ENCODE measurements at places on chromosomes 5 and 9.

GRCh38 chr5:53321073-53321472, 159.4 kb upstream of the FST start:
- DNase-seq, result no peak

DNA sequence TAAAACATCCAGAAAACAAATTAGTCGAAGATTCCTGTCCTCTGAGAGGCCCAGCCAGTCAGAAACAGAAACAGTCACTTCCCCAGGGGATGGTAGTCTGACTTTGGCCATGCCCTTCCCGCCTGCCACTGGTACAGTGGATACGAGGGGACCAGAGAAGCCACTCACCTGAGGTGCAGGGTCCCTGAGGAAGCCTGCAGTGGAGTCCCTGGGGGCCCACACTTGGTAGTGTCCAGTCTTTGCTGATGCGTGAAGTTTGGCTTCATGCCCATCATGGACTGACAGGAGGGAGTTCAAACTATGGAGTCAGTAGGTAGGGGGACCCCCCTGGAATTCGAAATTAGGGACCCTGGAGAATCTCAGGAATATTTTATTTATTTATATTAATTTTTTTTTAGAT, 147.5 kb downstream of the DAB2IP start:
- no peak for DNase-seq

DNA sequence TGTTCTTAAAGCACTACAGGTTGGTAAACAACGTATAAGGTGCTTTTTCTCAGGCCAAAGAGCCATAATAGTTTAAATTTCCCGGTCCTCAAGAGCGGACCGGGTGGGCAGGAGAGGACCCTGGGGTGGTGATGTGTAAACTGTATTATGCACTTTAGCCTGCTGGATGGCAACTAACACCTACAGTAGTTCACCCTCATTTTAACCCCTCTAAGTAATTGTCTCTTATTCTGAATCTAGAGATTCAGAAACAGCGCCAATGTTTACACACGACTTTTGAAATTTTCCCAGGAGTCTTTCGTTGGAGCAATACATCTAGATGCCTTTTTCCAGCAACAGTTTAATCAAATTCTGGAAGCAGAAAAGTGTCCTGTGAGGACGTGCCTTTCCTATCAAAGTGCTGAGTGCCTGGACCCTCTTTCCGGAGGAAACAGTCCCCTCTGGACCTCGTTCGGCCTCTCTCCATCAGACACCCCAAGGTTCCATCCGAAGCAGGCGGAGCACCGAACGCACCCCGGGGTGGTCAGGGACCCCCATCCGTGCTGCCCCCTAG, 676 bp upstream of the OCLN start:
- DNase-seq, result no peak

DNA sequence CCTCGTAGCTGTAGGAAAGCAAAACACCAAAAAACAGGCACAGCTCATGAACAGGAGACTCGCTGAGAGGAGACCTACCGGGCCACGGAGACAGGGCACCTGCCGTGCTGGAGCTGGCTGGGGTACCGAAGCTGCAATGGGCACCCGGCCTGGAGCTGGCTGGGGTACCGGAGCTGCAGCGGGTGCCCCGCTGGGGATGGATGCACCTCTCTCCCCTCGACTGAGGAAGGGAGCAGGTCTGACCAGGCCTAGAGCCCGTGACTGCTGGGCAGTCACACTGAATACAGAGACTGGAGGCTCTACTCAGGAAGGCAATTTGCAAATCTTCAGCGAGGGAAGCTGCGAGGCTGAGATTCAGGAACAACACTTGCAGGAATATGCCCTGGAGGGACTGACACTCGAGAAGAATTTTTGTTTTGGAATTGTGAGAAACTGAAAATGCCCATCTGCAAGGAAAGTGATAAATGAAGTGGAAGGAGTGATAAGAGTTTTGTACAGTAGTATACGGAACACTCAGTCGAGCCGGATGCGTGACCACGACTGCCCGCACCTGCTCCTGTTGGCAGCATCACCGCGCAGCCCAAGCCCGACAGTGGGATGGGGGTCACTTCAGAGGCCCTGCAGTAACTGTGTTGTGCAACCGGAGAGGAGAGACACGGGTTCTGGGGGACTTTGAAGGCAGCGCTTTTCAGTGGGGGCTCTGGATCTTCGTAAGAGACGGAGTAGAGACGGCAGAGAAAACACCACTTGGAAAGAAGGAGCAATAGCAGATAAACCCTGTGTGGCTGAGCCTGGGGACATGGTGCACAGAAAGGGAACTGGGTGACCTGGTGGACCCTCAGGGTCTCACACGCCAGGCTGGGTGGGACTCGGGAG, 27.9 kb upstream of the LPCAT1 start:
- DNase-seq, result no peak

DNA sequence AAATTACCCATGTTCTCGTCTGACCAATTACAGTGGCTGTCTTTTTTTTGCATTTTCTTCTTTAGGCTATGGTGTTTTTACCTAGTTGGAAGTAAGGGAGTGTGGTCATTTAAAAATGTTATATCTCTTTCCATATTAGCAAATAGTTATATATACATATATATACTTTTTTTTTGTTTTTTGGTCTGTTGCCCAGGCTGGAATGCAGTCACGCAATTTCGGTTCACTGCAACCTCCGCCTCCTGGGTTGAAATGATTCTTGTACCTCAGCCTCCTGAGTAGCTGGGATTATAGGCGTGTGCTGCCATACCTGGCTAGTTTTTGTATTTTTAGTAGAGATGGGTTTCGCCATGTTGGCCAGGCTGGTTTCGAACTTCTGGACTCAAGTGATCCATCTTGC, 12.3 kb downstream of the MARCHF6 start:
- DNase-seq, result no peak

DNA sequence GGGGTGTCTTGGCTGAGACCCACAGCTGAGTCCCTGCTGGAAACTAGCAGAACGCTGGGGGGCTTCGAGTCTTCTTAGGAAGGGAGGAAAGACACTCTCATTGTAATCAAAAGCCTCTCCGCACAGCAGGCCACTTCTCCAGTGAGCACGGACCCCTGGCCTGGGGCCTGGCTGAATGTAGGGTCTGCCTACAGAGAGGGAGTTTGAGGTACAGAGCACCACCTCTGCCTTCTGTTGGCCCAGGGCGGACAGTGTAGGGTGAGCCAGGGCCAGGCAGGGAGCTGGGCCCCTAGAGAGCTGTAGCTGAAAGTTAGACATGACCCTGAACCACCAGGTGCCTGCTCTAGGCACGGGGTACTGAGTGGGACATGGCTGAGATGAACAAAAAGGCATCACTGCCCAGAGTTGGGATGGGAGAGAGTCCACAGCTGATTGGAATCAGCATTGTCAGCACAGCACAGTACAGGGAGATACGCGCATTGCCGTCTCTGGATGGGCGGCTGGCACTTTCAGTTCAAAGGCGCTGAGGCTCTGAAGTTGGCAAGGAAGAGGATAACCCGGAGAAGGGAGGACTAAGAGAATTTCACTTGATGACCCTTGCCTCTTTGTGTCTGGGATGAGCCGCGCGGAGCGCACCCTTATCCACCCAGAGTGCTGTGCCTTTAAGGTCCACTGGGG, 363 bp upstream of the SLC25A48 start:
- no peak for DNase-seq

DNA sequence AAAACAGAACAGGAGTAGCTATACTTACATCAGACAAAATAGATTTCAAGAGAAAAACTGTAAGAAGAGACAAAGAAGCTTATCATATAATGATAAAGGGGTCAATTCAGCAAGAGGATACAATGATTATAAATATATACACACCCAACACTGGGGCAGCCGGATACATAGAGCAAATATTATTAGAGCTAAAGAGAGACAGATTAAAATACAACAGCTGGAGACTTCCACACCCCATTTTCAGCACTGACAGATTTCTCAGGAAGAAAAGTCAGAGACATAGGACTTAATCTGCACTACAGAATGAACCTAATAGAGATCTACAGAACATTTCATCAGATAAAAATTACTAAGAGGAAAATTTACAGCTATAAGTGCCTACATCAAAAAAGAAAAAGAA, 35.7 kb downstream of the OXCT1 start:
- DNase-seq, result no peak

- no peak for DNase-seq
These were observed 1.6 kb upstream of the ARRDC1 start for GRCh38 chr9:137603879-137604278.

DNA sequence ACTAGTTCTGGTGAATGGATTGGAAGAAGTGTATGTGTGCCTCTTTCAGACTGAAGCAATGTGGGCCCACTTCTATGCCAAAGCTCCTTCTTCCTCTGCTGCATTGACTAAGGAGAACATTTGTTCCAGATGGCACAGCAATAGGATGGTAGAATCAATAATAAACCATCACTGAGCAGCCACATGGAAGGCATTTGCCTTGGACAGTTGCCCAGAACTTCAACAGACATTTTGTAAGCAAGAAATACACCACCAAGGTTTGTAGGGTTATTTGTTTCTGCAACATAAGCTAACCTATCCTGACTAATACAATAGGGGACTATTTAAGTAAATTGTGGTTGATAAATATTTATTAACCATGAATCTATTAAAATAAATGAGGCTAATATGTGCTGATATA, 37.7 kb upstream of the CSNK1G3 start:
- no peak for DNase-seq

GRCh38 chr5:141848744-141849414, 29.3 kb downstream of the PCDH1 start:
- peak; percentile 37 for DNase-seq

- no peak for DNase-seq
These were observed 495.2 kb downstream of the AGTPBP1 start for GRCh38 chr9:85246541-85246940.

DNA sequence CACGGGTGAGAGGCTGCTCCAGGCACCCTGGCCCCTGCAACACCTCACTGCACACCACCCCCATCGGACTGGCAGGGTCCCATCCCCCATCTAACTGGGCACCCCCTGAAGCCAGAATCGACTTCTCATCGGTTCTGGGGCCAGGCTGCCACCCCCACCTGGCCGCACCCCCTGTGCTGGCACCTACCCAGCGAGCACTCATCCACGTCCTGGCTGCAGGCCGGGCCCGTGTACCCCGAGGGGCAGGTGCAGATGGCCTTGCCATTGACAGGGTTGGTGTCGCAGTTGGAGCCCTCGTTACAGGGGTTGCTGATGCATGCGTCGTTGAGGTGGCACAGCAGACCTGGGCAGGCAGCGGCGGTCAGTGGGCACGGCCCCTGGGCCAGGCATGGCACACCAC, 27.9 kb downstream of the NOTCH1 start:
- DNase-seq, result no peak

Data from stimulated activated CD4-positive, alpha-beta T cell treated with anti-CD3 and anti-CD28 coated beads, Interleukin-4, amount 100 ng/mL, for 48 hours (primary cell).